ENCODE measurements at places on chromosomes 12 and 14. TPM values are rescaled to one million over a fixed set of nuclear protein-coding genes. Genes with fewer than 3 reads are reported as not detected.
A peak's percentile ranks its signal among the peaks of the same experiment; 100 is the strongest.

NKX2-1 gene
- not detected for total RNA-seq

BIN2 gene
- total RNA-seq: not detected

TAS2R10 gene
- 0.36 TPM for total RNA-seq

KRT2 gene
- not detected for total RNA-seq

B3GNT4 gene
- total RNA-seq: under 0.01 TPM

DNA sequence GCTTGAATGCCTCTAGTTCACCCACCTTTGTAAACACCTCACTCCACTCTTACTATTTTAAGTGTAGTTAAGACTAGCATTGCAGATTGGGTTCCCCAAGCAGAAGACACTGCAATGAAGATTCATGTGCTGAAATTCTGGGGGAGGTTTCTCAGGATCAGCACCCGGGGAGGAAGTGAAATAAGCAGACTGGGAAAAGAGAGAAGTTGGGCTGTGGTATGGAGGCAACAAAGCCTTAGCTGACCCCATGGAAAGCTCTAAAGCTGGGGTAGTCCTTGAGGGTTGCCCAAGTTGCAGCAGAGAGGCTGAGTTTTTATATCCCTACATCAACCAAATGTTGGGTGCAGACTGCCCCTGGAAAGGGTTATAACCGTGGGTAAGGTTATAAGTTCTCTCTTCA, 23.9 kb upstream of the IGF1 start:
- no peaks in the 10 kb centered on the region for H3K4me1 ChIP-seq
- H3K36me3 ChIP-seq: no peaks in the 10 kb centered on the region
- DNase-seq: no peak
- H3K4me3 ChIP-seq: no peak overlapping the region

DNA sequence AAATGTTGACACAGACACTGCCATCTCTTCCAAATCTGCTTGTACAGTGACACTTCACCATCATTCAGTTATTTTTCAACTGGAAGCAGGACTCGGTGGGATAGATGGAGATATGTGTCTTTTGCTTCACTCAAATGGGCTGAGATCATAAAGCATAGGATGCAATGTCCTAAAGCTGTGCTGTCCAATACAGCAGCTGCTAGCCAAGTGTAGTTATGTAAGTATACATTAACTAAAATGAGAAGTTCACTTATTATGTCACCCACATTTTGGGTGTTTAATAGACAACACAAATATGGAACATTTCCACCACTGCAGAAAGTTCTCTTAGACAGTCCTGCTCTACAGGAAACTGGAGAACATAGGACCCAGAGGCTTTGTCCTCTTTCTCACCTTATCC, 43.6 kb downstream of the AREL1 start:
- no peak for DNase-seq
- no peak overlapping the region for H3K27ac ChIP-seq
- no peaks in the 10 kb centered on the region for H3K27me3 ChIP-seq
- no peak overlapping the region for H3K4me3 ChIP-seq
- peaks cover 6% of the 10 kb centered on the region for H3K4me1 ChIP-seq

DNA sequence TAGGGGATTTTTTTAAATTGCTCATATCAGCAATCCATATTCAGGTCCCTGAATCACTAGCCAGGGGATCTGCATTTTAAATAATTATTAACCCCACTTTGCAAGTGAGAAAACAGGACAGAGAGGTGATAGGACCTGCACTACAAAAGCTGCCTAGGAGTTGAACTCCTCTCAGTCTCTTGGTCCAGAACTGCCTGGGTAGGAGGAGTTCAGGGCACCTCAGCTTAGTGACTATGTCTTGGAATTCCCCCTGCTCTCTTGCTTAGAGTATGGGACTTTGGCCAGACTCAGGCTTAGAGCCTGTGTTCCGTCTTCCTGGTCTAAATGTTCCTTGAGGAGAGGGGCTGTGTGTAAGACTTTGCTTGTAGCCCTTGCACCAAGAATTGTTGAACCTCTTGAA, 68.2 kb upstream of the WSCD2 start:
- H3K27me3 ChIP-seq: no peaks in the 10 kb centered on the region
- no peaks in the 10 kb centered on the region for H3K4me1 ChIP-seq
- no peak overlapping the region for H3K27ac ChIP-seq

- no peak overlapping the region for H3K4me3 ChIP-seq
- H3K36me3 ChIP-seq: no peaks in the 10 kb centered on the region
- no peak for DNase-seq
- peaks cover 14% of the 10 kb centered on the region for H3K27me3 ChIP-seq
- H3K4me1 ChIP-seq: peaks cover 3% of the 10 kb centered on the region
Measured at GRCh38 chr14:24089890-24090289, 4.2 kb upstream of the PCK2 start.

DNA sequence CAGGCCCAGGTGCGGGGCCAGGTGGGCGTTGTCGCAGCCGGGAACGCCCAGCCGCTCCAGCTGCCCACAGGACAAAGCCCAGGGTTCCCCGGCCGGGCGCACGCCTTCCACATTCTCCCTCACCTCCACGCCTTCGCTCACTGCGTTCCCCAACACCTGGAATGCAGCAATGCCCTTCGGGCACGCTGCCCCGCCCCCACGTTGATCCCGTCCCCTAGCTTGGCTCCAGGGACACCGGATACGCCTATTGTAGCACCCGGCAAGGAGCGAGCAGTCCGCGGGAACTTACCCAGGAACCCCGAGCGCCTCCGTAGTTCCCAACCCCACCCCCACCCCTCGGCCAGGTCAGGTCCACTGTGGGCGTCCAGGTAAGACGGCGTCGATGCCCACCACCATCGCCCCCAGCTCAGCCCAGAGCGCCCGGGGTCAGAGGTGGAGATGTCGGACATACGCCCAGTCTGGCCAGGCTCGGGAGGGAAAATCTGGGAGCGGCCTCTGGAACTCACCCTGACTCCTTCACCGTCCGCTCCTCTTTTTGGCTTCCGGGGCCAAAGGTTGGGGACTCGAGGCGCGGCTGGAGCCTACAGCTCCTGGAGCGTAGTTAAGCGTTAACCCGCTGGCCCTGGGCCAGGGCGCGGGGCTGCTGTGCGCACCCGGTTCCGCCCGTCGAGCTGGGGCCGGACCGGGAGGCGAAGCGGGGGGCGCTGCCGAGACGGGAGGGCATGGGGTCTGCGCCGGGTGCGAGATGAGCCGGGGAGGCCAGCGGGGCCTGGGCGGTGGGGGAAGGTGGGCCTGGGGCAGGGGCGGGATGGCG, 594 bp upstream of the CEP170B start:
- no peak for DNase-seq
- peaks cover 14% of the 10 kb centered on the region for H3K4me1 ChIP-seq
- H3K27ac ChIP-seq: no peak overlapping the region
- peaks cover 26% of the 10 kb centered on the region for H3K27me3 ChIP-seq
- peak overlapping the region; percentile 52 for H3K4me3 ChIP-seq

GRCh38 chr12:109878247-109878625, 2.1 kb downstream of the GLTP start:
- H3K4me3 ChIP-seq: no peak overlapping the region
- no peaks in the 10 kb centered on the region for H3K27me3 ChIP-seq
- no peak overlapping the region for H3K27ac ChIP-seq
- H3K4me1 ChIP-seq: peaks cover 10% of the 10 kb centered on the region
- DNase-seq: no peak

- peaks cover 4% of the 10 kb centered on the region for H3K4me1 ChIP-seq
- DNase-seq: no peak
- no peaks in the 10 kb centered on the region for H3K27me3 ChIP-seq
- no peak overlapping the region for H3K27ac ChIP-seq
- H3K36me3 ChIP-seq: peaks cover 36% of the 10 kb centered on the region
- H3K4me3 ChIP-seq: no peak overlapping the region
Measured at GRCh38 chr12:15897433-15897832, 13.7 kb upstream of the DERA start.

DNA sequence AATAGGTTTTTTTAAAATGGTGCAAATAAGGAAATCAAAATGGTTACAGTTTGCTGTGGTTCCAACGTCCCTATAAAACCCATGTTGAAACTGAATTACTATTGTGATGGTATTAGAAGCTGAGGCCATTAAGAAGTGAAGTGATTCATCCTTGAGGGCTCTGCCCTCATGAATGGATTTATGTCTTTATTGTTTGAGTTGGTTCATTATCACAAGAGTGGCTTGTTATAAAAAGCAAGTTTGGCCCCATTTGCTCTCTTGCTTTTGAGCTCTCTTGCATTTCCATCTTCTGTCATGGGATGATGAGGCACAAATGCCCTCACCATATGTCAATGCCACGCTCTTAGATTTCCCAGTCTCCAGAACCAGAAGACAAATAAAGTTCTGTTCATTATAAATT, 62.3 kb downstream of the PRKD1 start:
- H3K4me3 ChIP-seq: no peak overlapping the region
- H3K4me1 ChIP-seq: no peaks in the 10 kb centered on the region
- no peak for DNase-seq
- H3K36me3 ChIP-seq: no peaks in the 10 kb centered on the region

Data from IMR-90 (cell line).